ENCODE measurements at places on chromosomes 7 and 10. TPM values are rescaled to one million over a fixed set of nuclear protein-coding genes. Genes with fewer than 3 reads are reported as not detected.

CYP26C1 gene
- 0.12 TPM for total RNA-seq

CXCL12 gene
- total RNA-seq = not detected

DYNC1I1 gene
- total RNA-seq = not detected

ABCB4 gene
- total RNA-seq = not detected

GATA3 gene
- 52.0 TPM for total RNA-seq

HOXA7 gene
- not detected for total RNA-seq

ICA1 gene
- 1.5 TPM for total RNA-seq

PDAP1 gene
- total RNA-seq = 81.9 TPM

SLC18A3 gene
- not detected for total RNA-seq

AMPH gene
- 0.23 TPM for total RNA-seq

FKBP6 gene
- not detected for total RNA-seq

SORBS1 gene
- 0.74 TPM for total RNA-seq

GIMAP6 gene
- total RNA-seq = 105 TPM

SLC16A9 gene
- total RNA-seq = 0.08 TPM

FAM20C gene
- 0.29 TPM for total RNA-seq
